ENCODE measurements at places on chromosomes 2 and 18. TPM values are rescaled to one million over a fixed set of nuclear protein-coding genes. Genes with fewer than 3 reads are reported as not detected.
A peak's percentile ranks its signal among the peaks of the same experiment; 100 is the strongest.

FSHR gene
- not detected for total RNA-seq

CLEC4F gene
- not detected for total RNA-seq

DNA sequence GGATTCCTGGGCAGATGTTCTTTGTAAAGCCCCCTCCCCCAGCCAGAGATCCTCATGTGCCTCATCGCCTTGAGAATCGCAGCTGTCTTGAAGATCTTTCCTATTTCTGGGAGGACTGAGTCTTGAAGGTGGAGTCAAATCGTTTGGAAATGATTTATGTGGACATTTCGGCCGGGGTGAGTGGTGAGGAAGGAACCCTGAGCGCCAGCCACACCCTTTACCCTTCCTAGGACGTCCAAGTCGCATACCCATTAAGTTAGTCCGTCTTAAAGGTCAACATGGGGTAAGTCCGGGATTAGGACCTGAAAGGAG, 84.9 kb upstream of the ZCCHC2 start:
- DNase-seq = no peak

DNA sequence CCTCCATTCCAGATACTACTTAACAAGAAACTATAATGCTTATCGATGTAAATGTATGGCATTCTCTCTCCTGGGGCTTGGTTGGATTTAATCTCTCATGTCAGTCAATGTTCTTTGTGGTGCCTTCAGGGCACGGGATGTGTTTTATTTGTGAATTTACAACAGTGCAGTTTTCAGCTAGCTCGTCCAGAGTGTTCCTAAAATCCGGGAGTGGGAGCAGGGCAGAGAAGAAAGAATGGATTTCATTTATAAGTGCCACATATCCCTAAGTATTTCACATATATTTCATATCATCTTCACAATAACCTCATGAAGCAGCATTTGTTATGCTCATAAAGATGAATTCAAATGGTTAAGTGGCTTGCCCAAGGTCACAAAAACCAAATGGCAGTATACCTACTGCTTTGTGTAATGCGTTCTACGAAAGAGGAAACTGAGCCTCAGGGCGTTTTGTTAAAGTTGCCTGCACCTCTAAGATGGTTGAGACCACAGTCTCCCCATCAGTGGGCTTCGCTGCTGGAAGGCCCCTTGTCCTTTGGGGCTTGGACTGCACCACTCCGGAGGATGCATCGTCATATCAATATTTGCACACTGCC, 134.7 kb upstream of the MGAT5 start:
- no peak for DNase-seq

DNA sequence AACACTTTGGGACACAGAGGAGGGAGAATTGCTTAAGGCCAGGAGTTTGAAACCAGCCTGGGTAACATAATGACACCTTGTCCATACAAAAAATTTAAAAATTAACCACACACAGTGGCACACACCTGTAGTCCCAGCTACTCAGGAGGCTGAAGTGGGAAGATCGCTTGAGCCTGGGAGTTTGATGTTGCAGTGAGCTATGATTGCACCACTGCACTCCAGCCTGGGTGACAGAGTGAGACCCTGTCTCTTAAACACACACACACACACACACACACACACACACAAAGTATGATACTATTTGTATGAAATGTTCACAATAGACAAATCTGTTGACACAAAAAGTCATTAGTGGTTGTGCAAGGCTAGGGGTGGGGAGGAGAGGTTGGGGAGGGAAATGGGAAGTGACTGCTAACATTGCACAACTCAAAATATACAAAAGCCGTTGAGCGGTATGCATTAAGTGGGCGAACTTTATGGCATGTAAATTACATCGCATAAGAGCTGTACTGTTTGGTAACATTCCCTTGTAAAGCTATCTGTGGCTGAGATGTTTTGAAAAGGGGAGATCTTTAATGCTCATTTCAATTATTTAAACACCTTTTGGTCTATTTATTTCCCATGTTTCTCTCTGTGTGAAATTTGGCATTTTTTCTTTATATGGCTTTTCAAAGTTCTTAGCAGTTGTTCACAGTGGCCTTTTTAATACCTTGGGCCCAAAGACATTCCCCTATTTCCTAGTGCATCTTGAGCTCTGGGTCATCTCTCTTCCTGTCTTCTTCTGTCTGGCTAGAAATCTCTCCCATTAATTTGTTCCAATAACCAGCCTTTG, 58.9 kb upstream of the ZNF516 start:
- no peak for DNase-seq

DNA sequence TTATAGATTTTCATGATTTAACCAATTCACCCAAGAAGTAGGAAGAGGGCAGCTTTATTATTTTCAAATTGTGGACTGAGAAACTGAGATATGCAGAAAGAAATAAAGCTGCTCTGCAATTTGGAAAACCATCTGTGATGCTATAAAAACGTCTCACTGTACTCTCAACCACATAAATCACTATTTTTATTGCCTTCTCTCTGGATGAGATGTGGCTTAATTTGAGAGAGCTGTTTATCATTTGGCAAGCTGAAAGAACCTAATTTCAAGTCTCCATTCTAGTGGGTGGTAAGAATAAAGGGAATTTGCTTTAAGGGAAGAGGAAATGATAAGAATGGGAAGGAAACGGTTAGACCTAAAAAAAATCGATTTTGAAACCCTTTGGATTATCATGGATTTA, 49.9 kb upstream of the CYP1B1 start:
- no peak for DNase-seq

DNA sequence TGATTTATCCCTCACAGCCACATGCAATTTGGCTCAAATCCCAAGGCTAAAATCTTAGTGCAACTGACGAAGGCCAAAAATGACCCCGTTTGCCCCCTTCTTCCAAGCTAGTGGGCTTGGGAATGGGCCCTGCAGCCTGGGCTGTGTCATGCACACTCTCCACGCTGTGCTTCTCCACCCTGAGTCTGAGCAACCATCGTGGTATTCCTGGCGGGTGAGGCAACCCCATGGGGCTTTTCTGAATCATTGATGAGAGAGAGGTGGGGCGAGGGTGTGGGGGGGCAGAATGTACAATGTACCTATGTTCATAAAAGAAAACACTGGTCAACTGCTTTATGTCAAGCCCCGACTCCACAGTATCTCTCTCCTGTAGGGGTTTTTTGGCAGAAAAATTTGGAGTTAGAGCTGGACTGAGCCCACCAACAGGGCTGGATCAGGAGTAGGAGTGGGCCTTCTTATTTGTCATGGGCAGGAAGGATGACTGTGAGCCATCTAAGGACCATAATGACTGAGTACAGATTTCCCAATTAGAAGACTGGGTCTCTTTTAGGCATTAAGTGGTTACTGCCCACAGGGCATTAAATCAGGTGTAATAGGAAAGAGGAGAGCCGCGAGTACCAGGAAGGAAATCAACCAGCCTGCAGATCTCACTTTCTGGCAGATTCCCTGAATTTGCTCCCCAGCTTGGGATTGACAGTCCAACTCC, 8.9 kb downstream of the SULT1C2 start:
- no peak for DNase-seq

DNA sequence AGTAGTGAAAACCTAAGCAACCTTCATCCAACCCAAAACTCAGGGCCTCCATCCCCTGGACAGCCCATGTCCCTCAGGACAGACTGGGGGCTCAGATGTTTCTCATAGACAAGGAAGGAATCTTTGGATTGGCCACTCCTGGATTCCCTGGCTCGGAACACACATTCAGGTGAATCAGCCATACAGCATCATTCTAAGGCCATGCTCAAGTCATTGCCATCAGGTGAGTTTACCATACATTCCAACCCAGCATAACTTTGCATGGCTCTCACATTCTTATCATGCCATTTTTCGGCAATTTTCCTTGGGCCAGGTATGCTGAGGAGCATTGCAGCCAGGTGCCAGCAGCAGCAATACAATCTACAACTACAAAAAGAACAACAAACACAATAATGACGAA, 34.6 kb upstream of the SERPINE2 start:
- DNase-seq = no peak

GRCh38 chr2:31886700-31887099, 124.1 kb downstream of the MEMO1 start:
- no peak for DNase-seq

DNA sequence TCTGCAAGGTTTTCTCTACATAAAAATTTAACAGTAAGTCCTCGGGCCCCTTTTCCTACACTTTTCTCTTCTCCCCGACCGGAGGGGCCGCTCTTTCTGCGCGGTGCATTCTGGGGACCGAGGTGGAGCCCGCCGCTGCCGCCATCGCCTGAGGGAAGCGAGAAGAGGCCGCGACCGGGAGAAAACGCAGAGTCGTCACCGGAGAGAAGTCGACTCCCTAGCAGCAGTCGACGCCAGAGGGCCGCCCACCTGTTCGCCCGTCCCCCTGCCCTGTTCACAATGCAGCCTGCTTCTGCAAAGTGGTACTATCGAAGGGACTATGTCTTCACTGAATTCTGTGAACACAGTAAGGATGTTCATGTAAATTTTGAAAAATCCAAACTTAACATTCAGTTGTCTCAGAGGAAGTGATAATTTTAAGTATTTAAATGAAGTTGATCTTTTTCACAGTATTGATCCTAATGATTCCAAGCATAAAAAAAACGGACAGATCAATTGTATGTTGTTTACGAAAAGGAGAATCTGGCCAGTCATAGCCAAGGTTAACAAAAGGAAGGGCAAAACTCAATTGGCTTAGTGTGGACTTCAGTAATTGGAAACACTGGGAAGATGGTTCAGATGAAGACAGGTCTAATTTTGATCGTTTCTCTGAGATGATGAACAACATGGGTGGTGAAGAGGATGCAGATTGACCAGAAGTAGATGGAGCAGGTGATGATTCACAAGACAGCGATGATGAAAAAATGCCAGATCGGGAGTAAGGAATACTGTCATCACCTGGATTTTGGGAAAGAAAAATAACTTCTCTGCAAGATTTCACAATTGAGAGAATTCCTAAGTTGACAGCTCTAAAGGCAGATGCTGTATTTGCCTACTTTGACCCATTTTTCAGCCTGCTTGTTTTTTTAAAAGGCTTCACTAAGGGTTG, 55.8 kb downstream of the ASXL2 start:
- DNase-seq = peak; percentile 83

GRCh38 chr2:14303366-14304115, 329.0 kb upstream of the LRATD1 start:
- no peak for DNase-seq

DNA sequence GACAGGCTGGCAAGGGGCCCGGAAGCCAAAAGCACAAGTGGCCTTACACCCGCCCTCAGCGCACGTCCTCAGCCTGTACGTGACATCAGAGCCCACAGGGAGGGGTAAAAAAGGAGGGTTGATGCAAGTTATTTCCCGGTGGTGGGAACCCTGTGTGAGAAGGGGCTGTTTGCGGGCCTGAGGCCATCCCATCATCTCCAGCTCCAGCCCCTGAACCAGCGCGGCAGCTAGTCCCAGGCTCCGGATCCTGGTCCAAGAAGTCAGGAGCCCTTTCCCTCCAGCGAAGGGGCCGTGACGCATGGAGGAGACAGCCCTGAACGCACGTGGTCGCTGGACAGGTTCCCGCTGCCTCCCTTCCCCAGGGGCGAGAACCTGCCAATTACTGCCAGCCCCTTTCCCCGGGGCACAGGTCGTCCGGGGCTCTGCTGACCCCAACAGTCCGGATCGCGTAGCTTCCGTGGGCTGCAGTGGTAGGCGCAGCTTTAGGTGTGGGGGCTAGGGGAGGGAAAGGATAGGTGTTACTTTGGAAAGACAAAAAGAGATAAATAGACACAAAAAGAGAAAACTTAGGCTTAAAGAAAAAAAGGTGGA, 1.3 kb upstream of the LRP2 start:
- peak; percentile 50 for DNase-seq

DNA sequence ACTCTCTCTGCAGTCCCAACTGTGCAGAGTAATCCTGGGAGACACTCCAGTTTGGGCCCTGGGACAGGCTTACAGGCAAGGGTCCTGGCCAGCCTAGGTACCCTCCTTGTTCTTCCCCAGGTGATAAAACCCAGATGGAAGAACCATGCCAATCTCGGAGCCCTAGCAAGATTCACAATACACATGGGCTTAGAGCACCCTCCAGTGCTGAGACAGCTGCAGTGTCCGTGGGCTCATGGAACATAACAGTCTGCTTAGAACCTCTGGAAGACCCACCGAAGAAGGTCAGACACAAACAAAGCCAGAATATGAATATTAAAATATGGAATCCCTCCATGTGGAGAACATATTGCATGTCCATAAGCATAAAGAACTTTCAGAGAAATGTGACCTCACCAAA, 568.1 kb downstream of the KCNJ3 start:
- DNase-seq = no peak

All from aorta (tissue), 5 donors.